ENCODE measurements at places on chromosomes 3 and 15.

GRCh38 chr15:74173380-74174218 is at the start of gene ISLR:
TSS of gene ISLR (plus strand) at chr15:74173710. CDS start at chr15:74174859, 1,149 bp downstream.
- no peak for DNase-seq

DNA sequence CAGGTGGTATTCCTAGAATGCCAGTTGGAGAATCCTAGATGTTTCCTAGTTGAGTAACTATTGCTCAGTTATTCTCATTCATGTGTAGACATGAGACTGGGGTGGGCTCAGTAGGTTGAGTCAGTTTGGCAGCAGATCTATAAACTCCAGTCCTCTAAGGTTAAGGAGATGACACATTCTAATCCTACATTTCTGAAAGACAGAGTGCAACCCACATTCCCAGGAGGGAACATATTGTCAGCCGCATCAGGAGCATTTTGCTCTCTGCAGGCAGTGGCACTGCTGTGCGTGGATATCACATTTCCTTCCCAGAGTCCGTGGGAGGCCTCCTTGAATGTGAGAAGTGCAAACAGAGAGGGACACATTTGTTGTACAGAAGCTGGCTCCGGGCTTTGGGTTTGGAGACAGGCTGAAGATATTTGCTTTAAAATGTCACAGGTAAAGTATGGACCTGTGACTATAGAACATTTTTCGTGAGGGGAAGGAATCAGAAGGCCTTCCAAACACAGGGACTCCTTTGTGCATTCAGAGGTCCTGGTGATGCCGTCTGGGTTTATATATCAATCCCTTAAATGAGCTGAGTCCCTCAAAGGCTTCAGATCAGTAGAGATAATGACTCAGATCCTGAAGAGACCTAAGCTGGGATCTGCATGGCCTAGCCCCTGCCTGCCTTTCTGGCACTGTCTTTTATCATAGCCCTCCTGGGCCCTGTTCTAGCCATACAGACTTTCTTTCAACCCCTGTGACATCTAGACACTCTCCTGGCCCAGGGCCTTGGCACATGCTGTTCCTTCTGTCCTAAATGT is 156.5 kb downstream of the CADPS start:
- no peak for DNase-seq

DNA sequence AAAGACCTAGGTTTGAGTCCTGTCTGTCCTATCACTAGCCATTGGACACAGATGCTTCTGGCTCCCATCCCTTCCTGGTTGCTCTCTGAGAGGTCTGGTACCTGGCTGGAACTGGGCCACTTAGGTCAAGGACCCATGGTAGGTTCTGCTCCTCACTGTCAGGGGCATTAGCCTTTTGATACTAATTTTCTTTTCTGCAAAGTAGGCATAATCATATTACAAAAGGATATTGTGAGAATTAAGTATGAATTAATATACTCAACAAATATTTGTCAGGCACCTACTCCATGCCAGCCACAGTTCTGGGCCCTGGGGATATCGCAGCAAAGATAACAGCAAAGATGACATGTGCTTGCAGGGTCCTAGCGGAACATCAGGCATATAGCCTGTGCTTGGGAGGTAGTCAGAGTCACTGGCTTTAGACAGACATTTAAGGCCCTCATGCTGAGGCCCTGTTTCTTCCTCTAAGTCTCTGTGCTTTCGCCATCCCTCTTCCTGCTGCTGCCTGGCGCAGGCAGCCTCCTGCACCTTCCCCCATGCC is 25.6 kb upstream of the LCTL start:
- no peak for DNase-seq

- no peak for DNase-seq
These were observed 3.4 kb downstream of the PPM1M start for GRCh38 chr3:52248816-52249547.

DNA sequence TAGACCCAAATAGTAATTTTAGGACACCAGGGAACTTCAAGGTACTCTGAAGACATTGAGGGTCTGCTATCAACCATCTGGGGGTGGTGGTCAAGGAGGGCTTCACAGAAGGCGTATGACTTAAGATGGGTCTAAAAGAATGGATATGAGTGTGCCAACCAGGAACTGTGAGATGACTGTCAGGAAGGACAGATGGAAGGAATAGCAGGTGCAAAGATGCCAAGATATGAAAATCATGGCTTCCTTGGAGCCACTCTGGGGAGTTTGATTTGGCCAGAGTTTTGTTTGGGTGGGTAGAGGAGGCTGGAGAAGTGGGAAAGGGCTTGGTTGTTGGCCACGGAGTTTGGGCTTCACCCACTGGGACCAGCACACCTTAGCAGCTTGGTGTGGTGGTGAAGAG is 21.2 kb downstream of the CDCP1 start:
- no peak for DNase-seq

- DNase-seq: no peak
These were observed 136.6 kb downstream of the KCNAB1 start for GRCh38 chr3:156256945-156257344.

GRCh38 chr3:126618021-126618420 is 36.9 kb downstream of the TXNRD3 start:
- no peak for DNase-seq

- DNase-seq: no peak
These were observed 38.6 kb downstream of the CCDC80 start for GRCh38 chr3:112602217-112602838.

DNA sequence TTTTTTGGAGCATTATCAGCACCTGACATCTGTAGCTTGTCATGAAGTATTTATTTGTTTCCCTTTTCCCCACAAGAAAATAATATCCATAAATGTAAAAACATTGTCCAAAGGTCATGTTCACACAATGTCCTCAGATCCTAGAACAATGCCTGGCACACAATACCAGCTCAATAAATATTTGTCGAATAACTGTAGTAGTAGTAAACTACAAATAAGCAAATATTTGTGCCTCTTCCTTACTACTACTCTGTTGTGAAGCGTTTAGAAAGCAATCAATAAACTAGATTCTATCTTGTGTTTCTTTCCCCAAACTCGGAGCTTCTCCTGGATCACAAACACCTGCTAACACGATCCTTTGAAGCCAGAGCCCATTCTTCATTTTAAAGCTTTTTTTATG is 459.6 kb upstream of the NECTIN3 start:
- no peak for DNase-seq

- DNase-seq: no peak
These were observed 51.7 kb upstream of the SMAD3 start for GRCh38 chr15:67013696-67014095.

DNA sequence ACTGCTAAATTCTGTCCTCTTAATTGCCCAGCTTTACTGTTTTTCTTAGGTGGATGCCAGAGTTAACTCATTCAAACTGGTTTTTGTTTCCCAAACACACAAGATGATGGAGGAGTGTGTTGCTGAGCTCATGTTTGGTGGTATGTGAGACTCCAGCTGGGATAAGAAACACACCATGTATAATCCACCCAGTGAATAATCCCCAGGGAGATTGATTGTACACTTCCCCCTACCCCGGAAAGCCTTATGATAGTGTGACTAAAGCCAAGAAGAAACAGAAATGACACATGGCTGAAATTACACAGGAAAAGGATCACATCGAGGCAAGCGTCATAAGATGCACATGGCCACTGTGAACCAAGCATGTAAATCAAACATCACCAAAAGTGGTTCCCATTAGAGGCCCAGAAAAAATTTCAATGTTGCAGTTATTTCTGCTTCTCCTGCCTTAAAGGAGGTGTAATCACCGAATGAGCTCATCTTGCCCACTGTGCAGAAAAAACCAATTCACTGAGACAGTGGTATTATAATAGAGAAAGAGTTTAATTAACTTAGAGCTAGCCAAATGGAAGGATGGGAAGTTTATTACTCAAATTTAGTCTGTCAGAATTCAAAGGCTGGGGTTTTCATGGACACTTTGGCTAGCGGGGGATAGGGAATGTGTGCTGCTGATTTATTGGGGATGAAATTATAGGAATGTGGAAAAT is 56.7 kb upstream of the MAGI1 start:
- no peak for DNase-seq

GRCh38 chr3:146590521-146590920 is 14.6 kb downstream of the PLSCR5 start:
- DNase-seq: no peak

- DNase-seq: no peak
These were observed 325.4 kb upstream of the AGTR1 start for GRCh38 chr3:148372206-148372875.

DNA sequence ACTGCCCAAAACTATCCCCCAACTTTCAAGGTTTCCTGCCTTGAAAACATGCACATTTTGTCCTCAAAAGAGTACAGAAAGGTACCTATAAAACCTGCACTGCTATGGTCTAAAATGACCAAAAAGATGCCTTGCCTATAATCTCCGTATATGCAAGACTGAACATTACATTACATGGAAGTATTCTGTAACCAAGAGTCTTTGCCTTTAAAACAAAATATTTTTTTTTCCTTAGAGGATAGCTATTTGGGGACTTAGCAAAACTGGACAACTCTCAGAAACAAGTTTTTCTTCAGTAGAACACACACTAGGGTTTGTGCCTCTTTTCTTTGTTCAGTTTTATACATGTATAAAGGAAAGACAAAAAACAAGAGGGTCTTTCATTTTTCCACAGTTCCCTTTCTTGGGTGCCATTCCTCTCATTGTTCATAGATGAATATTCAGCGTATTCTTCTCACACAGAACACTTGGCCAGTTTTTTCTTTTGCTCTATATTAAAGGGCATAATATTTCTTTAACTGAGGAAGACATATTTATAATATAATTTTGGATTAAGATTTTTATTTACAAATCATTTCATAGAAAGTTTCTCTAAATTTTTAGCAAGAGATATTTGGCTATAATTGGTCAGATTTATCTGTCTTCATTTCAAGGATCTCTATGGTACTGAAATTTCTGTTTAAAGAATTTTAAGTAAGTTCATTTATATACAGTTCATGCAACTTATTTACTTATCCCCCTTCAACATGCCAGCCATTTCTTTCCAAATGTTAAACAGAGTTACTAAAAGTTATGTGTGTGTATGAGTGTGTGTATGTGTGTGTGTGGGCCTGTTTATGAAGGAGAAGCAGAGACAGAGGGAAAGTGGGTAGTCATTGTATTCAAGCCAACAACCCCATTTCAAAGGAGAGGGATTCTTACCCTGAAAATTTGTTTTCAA is 142.6 kb downstream of the ZBTB20 start:
- no peak for DNase-seq

- DNase-seq: no peak
These were observed 68.8 kb downstream of the TCF12 start for GRCh38 chr15:56987286-56987685.
